Progenitor cell of endocrine pancreas (in vitro differentiated cells): ENCODE measurements at places on chromosomes 2 and 18. TPM values are rescaled to one million over a fixed set of nuclear protein-coding genes. Genes with fewer than 3 reads are reported as not detected.

The LYG2 gene
- not detected in 2 replicates for total RNA-seq

GRCh38 chr2:15964936-15965563, 24.7 kb downstream of the MYCN start:
- H3K27me3 ChIP-seq: no peaks in the 10 kb centered on the region
- no peak for DNase-seq
- H3K4me3 ChIP-seq: no peak overlapping the region
- H3K27ac ChIP-seq: no peak overlapping the region
- peaks cover 2% of the 10 kb centered on the region for H3K36me3 ChIP-seq

DNA sequence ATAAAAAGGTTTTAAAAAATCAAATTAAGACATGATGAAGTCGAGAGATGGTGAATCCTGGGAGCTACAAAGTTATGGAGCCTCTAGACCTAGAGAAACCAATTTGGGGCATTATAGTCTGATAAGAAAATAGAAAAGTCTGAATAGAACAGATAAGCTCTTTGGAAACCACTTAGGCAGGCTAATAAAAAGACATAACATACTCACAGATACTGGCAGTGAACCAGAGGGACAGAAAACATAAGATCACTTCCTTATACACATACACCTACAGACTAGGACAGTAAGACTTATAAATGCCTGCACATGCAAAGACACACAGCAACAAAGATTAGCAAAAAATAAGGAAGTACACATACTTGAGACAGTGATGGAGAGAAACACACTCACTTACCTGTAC, 20.0 kb downstream of the SMC6 start:
- no peak for DNase-seq
- peaks cover 19% of the 10 kb centered on the region for H3K36me3 ChIP-seq

The DCDC2C gene
- total RNA-seq: not detected in 2 replicates

The EFEMP1 gene
- 37.6 and 43.9 TPM in 2 replicates for total RNA-seq

The PDK1 gene
- 19.0 and 20.2 TPM in 2 replicates for total RNA-seq

DNA sequence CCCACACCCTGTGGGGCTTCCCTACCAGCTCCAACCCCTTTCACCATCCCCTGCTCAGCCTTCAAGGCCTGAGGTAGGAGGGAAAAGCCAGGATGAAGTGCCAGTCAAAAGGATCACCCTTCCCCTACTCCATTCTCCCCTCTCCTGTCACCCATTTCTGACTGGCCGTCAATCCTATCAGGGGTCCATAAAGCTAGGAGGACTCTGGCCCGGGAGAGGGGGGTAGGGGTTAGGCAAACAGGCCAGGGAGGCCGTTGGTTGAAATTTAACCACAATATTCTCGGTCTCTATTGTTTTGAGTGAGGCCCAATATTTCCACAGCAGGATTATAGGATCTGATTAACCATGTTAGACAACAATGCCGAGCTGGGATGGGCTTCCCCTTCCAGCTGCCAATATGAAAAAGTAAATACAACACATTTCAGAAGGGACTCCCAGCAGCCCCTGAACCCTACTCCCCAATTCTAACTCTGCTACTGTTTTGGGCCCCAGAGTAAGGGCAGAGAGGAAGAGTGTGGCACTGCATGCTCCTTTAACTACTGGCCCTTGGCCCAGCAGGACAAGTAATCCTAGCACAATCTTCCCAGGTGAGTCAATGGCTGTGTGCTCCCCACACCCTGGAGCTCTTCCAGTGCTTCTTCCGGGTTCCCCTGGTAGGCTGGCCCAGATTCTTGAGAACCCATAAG, 10.6 kb upstream of the IHH start:
- H3K27ac ChIP-seq: peak overlapping the region; percentile 78
- peaks cover 29% of the 10 kb centered on the region for H3K27me3 ChIP-seq
- H3K36me3 ChIP-seq: peaks cover 6% of the 10 kb centered on the region
- peaks cover 40% of the 10 kb centered on the region for H3K4me1 ChIP-seq
